Activated naive CD8-positive, alpha-beta T cell treated with anti-CD3 and anti-CD28 coated beads, Interleukin-2, amount 10 ng/mL, durations not matched to agents 7 days and 5 days (primary cell): ENCODE measurements at places on chromosomes 2 and 18. TPM values are rescaled to one million over a fixed set of nuclear protein-coding genes. Genes with fewer than 3 reads are reported as not detected.

Gene INHBB
- total RNA-seq = not detected

Gene IL18R1
- total RNA-seq = 40.3 TPM

Gene RESP18
- not detected for total RNA-seq

Gene ERMN
- 3.6 TPM for total RNA-seq

Gene DYNAP
- not detected for total RNA-seq

Gene PNKD
- total RNA-seq = 33.9 TPM

Gene DPP10
- total RNA-seq = not detected

Gene TTC27
- 19.4 TPM for total RNA-seq

Gene POTEI
- total RNA-seq = not detected

Gene RRM2
- 320 TPM for total RNA-seq

Gene GAL3ST2
- 0.22 TPM for total RNA-seq

Gene CRYGC
- not detected for total RNA-seq

Gene CFAP221
- total RNA-seq = not detected

Gene RASGRP3
- total RNA-seq = 7.5 TPM

Gene SAP130
- total RNA-seq = 37.8 TPM

Gene LYG1
- total RNA-seq = 2.5 TPM

Gene HNMT
- 0.57 TPM for total RNA-seq

Gene SPHKAP
- total RNA-seq = not detected
